ENCODE measurements at places on chromosomes 13 and 19.

- DNase-seq = no peak
Observed at GRCh38 chr13:42412812-42413483, 141.0 kb downstream of the AKAP11 start.

- DNase-seq = no peak
Observed at GRCh38 chr13:31184981-31185645, 14.7 kb upstream of the B3GLCT start.

DNA sequence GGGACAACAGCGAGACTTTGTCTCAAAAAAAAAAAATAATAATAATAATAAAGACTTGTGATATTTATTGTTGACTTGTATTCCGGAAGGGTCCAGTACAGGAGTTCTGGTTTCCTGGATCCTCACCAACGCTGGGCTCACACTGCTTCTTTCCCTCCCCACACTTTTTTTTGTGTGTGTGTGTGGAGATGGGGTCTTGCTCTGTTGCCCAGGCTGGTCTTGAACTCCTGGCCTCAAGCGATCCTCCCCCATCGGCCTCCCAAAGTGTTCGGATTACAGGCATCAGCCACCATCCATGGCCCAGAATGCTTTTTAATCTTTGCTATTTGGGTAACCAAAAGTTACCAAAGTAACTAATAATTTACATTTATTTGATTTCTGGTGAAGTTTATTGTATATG lies 39.1 kb downstream of the SIPA1L3 start:
- DNase-seq = no peak

- DNase-seq = no peak
Observed at GRCh38 chr19:18118420-18119012, 20.9 kb downstream of the MAST3 start.

- DNase-seq = no peak
Observed at GRCh38 chr13:79684371-79684770, 203.4 kb downstream of the NDFIP2 start.

DNA sequence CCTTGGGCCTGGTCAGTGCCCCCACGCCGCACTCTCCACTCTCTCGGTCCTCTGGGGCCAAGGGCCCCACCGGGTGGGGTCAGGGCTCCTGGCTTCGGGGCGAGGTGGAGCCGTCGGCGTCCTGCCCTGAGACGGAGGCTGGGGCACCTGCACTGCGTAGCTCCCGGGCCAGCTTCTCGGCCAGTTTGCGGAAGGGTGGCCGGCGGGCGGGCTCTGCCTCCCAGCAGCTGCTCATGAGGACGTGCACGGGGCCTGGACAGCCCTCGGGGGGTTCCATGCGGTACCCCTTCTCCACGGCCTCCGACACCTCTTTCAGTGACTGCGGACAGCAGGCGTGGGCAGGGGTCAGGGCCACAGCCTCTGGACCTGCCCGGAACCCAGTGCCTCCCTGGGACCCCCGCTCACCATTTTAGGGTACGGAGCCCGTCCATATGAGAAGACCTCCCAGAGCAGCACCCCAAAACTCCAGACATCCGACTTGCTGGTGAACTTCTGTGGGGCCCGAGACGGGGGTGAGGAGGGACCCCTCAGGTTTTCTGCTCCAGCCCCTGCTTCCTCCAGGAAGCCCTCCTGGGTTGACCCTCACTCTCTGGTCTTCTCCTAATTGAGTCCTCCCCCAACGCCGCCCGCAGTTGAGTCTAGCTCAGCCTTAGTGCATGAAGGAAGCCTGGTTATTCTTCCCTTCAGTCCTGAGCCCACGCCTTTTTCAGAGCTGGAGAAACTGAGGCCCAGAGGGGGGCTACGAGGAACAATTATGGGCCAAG lies 6.3 kb upstream of the RAX2 start:
- no peak for DNase-seq

- no peak for DNase-seq
Observed at GRCh38 chr19:33794683-33795369, 1.8 kb upstream of the KCTD15 start.

DNA sequence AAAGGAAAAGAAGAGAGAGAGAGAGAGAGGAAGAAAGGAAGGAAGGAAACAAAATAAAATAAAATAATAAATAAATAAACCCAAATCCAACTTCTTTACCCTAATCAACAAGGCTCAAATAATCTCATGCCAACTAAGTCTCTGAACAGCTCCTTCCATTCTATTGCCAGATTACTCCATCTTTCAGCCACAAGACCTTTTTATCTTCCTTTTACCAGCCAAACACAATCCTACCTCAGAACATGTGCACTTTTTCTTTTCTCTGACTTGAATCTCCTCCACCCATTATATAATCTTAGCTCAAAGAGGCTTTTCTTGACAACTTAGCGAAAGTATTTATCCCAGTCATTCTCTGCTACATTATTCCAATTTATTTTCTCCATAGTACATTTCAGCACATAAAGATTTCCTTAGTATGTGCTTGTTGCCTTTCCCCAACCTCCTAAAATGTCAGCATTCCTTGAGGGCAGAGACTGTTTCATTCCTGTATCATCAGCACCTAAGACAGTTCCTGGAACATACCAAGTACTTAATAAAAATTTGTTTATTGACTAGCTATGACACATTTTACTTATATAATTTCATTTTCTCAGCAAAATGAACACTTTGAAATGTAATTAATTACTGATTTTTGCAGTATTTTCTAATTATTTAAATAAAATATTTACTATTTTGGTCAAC lies 33.5 kb upstream of the USPL1 start:
- no peak for DNase-seq

DNA sequence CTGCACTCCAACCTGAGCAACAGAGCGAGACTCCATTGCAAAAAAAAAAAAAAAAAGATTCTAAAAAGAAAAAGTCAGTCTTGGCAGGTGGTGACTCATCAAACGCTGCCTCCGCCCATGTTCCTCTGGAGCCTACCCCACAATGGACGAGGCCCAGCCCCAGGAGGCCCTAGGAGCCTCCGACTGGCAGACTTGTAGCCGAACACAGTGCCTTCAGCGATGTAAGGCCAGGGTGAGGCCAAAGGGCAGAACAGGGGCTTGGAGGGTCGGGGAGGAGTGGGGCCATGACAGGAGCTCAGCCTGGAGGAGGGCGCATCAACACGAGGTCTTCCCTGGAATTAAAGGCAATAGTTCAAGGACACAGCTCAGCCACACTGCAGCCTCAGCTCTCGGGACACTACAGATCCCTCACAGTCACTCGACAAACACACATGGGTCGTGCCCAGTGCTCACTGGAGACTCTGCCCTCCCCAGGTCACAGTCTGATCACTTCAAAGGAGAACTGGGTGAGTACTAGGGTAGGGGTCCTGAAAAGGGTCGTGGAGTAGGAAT lies 5.1 kb downstream of the USE1 start:
- DNase-seq = no peak

GRCh38 chr19:22622901-22623840 lies 11.0 kb upstream of the ZNF492 start:
- DNase-seq = no peak

DNA sequence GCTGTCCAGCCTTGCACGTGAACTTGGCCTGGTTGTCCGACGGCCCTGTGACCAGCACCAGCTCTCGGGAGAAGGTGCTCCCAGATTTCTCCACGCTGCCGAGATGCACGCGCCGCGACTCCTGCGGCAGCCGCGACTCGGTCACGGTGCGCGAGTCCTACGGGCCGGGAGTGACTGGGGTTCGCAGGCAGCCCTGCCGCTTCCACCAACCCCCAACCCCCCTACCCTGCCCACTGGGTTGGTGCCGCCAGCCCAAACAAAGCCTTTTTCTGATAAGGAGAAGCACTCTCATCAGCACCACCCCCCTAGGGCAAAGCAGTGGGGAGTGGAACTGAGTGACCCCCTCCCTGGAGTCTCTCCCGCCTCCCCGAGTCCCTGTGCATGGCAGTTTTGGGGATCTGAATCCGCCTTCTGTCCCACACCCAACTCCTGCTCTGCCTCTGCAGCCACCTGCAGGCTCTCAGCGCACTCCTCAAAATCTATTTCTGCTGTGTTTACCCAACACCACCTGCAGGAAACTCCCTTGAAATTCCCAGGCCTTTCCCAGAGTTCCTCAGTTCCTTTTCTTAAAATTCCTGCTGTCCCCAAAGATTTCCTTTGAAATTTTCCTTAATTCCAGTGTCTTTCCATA lies 6.2 kb downstream of the NPHS1 start:
- DNase-seq = no peak

GRCh38 chr13:75832812-75833211 lies 196.7 kb downstream of the LMO7 start:
- DNase-seq = no peak

GRCh38 chr19:42018503-42019193 lies 24.6 kb upstream of the ATP1A3 start:
- DNase-seq = no peak
